ENCODE measurements at places on chromosomes 7 and 10.

- peak; percentile 88 for DNase-seq
Measured at GRCh38 chr7:41696323-41696916, 6.5 kb downstream of the INHBA start.

DNA sequence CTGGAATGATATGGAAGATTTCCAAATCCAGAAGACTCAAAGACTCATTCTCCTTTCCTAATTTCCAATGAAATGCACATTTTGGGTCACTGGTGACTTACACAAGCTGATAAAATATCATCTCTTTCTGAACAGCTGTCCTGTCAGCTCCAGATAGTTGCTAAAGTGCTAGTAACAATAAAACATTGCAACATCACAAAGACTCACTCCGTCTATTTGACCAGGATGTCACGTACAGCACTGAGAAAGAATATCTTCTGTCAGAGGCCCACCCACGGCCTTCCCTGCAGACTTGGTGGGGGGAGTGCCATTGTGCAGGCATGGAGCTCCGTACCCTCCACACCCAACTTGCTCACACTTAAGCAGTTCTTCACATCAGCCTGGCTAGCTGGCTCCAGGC is 78.9 kb upstream of the EGR2 start:
- no peak for DNase-seq

DNA sequence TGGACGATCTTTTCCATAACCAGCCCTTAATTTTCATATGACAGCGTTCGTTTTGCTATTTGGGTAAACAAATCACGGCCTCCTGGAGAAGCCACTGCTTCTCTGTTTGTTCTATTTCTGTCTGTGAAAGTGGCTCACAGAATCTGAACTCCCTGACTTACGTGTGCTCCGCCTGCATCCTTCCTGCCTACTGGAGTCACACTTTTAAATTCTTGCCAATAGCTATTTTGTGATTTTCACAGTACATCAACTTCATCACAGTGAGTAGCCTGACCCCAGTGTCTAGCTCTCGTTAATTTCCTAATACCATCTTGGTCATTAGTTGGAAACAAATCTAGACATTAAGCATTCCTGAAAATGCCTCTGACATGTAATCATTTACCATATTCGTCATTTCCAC is 49.0 kb upstream of the NPS start:
- no peak for DNase-seq

DNA sequence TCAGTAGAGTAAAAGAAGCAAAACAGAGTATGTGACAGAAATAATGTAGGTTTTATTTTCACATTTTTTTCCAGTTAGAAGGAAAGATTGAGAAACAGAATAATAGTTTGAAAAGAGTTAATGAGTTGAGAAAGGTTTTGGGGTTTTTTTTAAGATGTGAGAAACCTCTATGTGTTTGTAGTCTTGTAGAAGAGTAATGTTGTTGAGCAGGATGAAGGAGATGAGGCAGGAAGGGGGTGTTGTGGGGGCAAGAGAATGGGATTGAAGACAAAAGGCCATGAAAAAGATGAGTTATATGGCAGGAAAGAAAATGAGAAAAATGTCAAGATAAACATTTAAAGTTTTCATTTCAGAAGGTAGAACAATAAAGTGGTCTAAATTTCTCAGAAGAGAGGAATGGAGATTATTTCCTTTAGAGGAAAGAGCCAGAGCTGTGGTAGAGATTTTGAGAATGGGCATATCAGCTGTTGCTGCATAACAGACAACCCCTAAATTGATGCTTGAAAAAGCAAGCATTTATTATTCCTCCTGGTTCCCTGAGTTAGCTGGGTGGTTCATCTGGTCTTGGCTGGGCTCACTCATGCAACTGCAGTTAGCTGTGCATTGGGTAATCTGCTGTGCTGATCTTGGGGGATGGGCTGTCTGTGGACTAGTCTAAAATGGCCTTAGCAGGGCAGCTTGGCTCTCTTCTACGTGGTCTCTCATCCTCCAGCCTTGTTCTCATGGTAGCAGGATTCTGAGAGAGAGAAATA is 27.1 kb downstream of the PCGF5 start:
- no peak for DNase-seq

DNA sequence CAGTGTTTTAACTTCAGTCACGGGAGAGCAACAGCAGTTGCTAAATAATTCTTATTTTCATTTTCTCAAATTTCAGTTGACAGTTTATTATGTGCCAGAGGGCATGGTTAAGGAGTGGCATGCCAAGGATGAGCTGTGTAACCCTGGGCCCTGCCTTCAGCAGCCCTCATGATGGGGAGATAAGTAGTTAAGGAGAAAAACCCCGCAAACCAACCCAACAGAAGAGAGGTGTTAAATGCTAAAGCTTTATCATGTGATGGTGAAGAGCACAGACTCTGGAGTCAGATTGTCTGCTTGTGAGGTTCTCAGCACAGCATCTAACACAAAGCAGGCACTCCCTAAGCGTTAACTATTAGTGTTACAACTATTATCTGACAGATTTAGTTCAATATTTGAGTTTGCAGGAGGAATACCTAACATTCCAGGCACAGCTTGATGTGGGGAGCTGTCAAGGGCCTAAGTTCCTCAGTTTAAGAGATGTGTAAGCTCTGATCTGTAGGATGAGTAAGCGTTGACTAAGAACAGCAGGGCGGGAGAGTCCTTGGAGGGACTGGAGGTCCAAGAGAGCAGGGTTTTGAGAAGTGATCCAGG is 29.6 kb downstream of the STAM start:
- no peak for DNase-seq

DNA sequence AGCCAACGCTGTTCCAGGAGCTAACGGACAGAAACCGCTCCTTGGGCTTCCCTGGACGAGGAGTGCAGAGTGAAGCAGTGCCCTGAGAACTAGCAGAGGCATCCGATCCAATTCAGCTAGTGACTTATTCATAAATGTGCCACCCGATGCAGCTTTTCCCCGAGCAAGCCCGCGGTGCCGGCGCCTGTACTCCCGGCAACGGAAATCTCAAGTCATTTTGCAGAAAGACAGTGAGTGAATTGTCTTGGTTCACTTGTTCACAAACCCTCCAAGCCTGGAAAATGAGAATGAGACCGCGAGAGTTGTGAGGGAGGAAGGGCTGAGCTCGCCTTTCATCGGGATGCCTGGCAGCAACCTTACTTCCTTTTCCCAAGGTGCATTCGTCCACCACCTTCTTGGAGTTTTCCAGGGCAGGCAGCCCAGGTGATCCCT is 87.5 kb downstream of the COBL start:
- DNase-seq: no peak

DNA sequence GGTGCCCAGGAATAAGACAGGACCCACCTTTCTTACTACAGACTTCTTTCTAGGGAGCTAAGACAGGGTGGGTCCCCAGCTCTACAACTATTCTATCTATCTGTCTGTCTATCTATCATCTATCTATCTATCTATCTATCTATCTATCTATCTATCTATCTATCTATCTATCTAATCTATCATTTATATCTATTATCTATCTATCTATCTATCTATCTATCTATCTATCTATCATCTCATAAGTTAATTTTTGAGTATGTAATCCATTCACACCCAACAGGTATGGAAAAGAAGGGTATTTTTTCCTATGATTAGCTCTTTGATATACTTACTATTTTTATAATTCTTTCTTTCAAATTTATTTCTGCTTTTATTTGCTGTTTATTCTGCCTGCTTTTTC is 55.9 kb downstream of the BAMBI start:
- no peak for DNase-seq

- DNase-seq: no peak
Measured at GRCh38 chr7:158863611-158864506, 7.5 kb downstream of the DYNC2I1 start.

DNA sequence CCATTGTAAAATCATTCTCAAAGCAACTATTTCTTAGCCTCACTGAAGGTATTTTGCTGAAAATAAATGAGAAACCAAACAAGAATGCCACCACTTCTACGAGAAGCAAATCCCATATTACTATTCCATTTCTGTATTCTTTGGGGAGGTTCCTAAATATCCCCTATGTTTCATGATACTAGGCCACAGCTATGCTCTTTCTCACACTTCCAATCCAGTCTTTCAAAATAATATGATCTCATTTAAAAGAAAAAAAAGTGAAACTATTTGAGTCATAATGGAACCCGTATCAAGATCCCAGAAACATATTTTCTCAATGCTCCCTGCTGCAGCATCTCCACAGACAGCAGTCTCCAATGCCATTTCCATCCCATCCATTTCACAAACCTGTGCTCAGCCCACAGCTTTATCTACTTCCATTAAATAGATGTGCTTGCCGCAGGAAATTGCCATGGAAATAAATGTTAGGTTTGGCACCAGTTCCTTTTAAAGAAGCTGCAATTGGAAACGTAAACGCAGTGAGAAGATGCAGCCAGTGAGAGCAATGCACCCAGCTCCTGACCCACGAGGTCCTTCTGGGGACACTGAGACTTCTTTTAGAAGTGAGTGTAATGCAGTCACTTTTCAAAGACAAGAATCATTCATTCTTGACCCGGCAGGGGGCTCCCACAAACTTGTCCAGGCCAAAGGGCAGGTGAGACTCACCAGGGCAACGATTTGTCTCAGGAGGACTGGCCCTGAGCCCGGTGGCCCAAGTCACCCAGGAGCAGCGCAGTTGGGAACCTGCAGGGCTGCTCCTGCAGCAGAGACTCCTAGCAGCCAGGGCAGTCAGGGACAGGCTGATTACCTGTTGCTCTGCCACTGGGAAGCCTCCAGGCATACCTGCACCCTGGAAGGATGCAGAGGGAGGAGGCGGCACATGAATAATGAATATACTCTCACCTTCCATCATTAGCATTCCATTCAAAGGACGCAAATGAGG is 99.6 kb downstream of the C10orf90 start:
- peak; percentile 13 for DNase-seq

DNA sequence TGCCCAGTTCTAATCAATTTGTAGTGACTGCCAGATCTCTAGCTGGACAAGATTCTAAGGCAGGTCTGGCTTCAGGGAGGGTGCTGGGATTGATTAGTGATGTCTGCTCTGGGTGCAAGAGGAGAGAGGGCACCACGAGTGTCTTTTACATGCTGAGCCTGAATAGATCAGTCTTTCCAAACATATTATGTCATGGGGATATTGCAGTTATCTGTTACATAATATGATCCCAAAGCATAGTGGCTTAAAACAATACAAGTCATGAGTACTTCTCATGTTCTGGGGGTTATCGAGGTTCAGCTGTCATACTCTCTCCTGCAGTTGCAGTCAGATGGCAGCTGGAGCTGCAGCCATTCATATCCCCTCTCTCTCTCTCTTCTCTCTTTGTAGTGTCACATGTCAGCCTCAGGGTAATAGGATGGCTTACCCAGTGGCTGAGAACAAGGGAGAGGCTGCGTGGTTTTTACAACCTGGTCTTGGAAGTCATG is 26.0 kb downstream of the SLC29A3 start:
- no peak for DNase-seq

DNA sequence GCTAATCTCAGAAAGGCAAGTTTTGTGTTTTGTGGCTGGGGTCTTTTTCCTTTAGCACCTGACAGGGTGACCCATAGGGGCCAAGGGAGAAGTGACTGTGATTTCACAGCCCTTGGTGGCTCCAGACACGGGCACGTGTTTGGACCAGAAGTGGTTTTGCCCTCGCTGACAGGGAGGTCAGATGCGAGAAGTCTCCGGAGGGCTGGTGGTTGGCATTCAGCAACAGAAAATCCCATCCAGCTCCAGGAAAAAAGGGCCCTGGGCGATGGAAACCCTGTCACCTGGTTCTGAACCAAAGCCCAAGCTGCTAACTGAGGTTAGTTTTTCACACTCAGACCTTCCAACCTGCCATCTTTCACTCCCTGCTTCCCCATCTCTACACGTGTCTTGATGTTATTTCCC is 272.9 kb downstream of the TRIL start:
- DNase-seq: no peak

DNA sequence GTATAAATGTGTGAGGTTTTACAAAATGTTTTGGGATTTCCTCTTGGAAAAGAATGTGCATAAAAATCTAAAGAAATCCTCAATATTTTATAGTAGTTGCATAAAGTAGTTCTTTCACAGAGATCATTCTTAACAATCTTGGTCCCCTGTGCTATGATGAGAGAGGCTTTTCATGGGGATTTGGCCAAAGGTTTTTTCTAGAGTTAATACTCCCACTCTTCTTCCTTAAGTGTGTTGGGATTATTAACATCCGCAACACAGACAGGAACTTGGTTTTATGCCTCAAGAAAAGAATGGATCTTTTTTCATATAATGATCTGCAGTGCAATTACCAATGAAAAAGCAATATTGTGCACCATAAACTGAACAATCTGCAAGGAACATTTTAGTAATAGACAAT is 71.5 kb downstream of the AGMO start:
- DNase-seq: no peak

GRCh38 chr10:3494131-3494837 is 290.7 kb downstream of the KLF6 start:
- DNase-seq: no peak

- no peak for DNase-seq
Measured at GRCh38 chr7:37719077-37719476, 35.5 kb downstream of the GPR141 start.

- no peak for DNase-seq
Measured at GRCh38 chr10:61099756-61100155, 155.8 kb upstream of the RHOBTB1 start.

DNA sequence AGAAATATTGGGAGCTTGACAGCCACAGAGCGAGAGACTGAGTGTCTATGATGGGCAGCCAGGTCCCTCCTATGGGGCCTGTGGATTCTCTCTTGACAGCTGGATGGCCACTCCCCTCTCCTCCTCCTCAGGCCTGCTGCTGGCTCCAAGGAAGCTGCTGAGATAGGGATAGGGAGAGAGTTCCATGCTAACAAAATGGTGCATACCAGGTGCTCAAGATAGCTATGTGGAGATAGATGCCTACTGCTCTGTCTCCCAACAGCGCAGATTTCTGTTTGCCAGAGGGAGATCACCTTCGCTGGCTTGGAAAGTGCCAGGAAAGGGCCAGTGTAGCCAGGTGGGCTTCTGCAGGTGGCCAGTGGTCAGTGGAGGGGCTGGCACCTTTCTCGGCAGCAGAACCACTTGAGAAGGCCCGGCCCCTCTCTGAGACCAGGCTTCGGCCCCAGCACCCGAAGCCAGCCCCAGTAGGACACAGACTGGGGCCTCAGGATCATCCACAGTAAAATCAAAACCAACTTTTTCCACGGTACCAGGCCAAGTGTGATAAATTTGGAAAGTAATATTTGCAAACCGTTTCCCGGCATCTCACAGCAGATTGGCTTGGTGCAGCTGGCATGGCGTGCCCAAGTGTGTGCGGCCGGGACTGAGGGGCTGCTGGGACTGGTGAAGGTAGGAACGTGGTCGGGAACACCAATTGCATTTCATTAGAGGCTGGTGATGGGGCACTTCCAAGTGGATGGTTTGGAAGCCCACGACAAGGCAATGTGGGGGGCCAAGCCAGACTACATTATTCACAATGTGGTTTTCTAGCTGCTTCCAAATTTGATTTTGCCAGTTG is 139.6 kb downstream of the PTPN20 start:
- DNase-seq: no peak

GRCh38 chr10:29931833-29932232 is 127.6 kb downstream of the JCAD start:
- DNase-seq: no peak

- DNase-seq: no peak
Measured at GRCh38 chr7:114952296-114952695, 30.4 kb downstream of the MDFIC start.

- DNase-seq: no peak
Measured at GRCh38 chr7:45246339-45246738, 88.7 kb downstream of the RAMP3 start.

GRCh38 chr10:49395741-49396665 is at the start of gene DRGX:
Gene DRGX, minus strand, starts transcription at chr10:49396089. Its CDS starts 649 bp downstream, at chr10:49395440.
- no peak for DNase-seq

GRCh38 chr7:76403780-76404494 is 5.6 kb downstream of the SSC4D start:
- no peak for DNase-seq

- no peak for DNase-seq
Measured at GRCh38 chr10:12771981-12772760, 229.3 kb downstream of the CCDC3 start.

GRCh38 chr7:29095631-29096445 is 50.5 kb downstream of the CPVL start:
- DNase-seq: no peak

Measured in H1 (cell line).